ENCODE measurements at places on chromosomes 1 and 21.

DNA sequence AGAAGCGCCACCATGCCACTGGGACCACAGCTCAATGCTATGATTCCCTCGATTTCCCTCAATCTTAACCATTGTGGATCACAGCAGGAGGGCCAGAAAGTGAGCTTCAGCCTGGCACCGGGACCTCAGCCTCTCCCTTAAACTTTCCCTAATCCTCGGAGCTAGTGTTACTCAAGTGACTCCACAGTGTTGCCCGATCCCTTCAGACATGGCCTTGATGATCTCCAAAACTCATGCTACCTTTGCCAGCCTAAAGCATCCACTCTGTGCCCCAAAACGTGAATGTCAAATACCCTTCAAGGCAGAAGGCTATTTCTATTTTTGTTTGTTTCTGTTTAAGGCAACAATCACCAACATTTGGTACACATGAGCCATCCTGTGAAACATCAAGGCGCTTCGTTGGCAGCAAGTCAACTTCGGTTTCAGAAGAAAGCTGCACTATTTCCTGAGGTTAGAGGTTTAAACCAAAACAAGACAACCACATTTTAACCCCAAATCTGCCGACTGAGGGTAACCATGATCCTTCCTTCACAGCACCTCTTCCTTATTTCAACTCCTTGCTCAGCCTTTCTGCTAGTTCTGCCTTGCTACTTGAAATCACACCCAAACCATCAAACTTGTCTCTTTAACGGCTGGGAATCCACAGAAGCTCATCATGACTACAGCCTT is 94.4 kb upstream of the KRTAP19-8 start:
- DNase-seq, result no peak

- no peak for DNase-seq
Observed at GRCh38 chr1:110676970-110677369, 2.2 kb upstream of the KCNA3 start.

DNA sequence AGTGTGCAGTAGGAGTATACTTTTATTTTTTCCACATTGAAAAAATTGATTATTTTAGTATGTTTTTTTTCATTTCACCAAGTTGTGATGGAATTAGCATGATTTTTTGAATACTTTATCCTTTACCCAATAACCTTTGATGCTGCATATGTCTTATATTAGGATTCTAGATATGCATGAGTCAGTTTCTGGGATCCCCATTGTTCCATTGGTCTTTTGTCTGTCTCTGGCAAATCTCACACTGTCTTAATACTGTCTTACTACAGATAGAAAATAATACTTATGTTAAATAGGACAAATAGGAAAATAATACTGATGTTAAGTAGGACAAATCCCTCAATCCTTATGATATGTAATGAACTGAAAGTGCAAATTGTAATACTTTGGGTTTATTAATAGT is 54.3 kb upstream of the ASB17 start:
- DNase-seq, result no peak

GRCh38 chr1:213989002-213989855 is 1.5 kb downstream of the PROX1 start:
- DNase-seq, result no peak

DNA sequence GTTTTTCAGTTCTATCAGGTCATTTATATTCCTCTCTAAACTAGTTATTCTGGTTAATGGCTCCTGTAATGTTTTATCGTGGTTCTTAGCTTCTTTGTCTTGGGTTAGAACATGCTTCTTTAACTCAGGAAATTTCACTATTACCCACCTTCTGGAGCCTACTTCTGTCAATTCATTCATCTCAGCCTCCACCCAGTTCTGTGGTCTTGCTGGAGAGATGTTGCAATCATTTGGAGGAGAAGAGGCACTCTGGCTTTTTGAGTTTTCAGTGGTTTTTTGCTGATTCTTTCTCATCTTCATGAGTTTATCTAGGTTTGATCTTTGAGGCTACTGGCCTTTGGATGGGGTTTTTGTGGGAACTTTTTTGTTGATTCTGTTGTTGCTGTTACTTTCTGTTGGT is 213.0 kb downstream of the BRINP2 start:
- DNase-seq, result no peak

GRCh38 chr1:11334821-11335220 is 61.8 kb downstream of the UBIAD1 start:
- no peak for DNase-seq

- DNase-seq, result no peak
Observed at GRCh38 chr1:51955797-51956527, 34.5 kb downstream of the RAB3B start.

- no peak for DNase-seq
Observed at GRCh38 chr21:36654796-36655325, 44.1 kb upstream of the SIM2 start.

DNA sequence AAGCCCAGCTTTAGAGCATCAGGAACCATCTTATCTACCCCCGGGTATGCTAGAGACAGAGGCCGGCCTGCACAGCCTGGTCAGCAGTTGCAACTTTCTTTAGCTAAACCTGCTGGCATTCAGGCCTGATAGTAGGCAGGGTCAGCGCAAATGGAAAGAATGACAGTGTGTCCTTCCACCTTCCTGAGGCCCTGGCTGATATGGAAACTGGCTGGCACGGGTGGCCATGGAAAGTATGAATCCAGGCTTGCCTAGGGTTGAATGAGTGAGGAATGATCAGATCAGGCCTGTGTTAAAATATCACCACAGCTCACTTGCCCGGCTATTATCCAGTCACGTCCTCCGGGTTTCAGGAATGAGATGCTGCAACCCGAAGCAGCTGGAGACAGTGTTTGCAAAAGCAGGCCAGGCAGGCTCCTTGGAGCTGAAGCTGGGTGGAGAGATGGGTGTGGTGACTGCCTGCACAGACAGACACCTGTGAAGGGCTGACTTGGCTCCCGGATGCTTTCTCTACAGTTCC is 34.7 kb downstream of the RCAN1 start:
- no peak for DNase-seq

DNA sequence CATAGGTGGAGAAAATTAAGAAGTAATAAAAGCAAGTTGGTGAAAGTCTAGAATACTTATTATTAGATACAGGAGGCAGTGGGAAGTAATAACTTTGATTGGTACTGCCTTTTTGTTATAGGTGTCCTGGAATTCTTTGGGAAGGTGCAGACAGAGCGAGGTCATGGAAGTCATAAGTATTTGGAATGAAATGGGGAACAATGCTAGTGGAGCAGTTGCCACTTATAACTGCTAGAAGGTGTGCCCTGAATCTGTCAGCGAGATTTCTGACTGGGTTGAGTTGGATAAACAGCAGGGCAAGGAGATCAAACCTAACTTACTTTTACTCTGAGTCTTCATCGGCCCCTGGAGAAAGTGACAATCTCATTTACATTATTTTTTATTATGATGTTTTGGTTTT is 69.6 kb downstream of the LHX9 start:
- no peak for DNase-seq

DNA sequence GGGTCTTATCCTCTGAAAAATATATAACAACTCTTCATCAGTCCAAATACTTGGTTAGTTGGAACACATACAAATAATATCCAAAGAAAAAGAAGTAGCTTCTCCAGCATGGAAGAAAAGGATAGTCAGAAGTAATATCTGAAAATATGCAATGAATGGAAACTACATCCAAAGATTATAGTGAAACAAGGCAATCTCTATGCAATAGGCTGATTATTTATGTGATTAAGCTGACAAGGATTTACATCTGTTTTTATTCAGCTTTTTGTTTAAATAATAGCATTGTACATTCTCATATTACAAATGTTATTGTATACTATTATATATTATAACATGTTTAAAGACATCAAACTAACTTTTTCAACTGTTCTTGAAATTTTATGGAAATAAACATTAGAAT is 15.3 kb upstream of the TGFBR3 start:
- DNase-seq, result no peak

DNA sequence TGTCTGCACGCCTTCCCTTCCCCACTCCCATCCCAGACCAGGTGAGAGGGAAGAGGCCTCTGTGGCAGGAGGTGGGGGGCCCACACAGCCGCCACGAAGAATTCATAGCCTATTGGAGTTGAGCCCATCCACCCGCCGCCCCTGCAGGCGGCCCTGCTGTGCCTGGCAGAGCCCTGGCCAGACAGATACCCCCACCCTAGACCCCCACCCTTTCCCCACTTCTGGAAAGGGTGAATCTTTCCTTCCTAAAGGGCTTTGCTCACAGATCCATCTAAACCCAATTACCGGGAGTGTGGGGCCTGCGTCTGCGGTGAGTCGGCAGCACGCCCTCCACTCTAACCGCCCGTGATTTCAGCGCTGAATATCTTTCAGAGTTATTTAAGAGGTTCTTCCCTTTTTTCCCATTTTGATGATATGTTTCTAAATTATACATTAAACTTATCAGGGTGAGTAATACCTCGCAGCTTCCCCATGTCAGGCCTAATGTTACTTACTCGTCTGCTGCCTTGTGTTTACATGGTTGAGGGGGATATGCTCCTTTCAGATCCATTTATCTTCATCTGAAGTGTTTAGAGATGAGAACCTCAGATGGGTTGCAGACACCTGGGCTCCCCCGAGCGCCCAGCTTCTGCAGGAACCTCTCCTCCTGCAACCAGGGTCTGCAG is 183.9 kb upstream of the VAMP3 start:
- DNase-seq, result no peak

Measured in cortex of kidney (tissue), 1 donor.